Stimulated activated CD8-positive, alpha-beta memory T cell treated with anti-CD3 and anti-CD28 coated beads, Interleukin-15, amount 100 ng/mL, for 4 hours (primary cell): ENCODE measurements at places on chromosomes 5 and 9.

GRCh38 chr5:5014586-5015235, 125.4 kb upstream of the ADAMTS16 start:
- DNase-seq: no peak

- DNase-seq: no peak
These were observed 154.0 kb downstream of the GDNF start for GRCh38 chr5:37685816-37686215.

- no peak for DNase-seq
These were observed 4.4 kb downstream of the RC3H2 start for GRCh38 chr9:122900791-122901190.

DNA sequence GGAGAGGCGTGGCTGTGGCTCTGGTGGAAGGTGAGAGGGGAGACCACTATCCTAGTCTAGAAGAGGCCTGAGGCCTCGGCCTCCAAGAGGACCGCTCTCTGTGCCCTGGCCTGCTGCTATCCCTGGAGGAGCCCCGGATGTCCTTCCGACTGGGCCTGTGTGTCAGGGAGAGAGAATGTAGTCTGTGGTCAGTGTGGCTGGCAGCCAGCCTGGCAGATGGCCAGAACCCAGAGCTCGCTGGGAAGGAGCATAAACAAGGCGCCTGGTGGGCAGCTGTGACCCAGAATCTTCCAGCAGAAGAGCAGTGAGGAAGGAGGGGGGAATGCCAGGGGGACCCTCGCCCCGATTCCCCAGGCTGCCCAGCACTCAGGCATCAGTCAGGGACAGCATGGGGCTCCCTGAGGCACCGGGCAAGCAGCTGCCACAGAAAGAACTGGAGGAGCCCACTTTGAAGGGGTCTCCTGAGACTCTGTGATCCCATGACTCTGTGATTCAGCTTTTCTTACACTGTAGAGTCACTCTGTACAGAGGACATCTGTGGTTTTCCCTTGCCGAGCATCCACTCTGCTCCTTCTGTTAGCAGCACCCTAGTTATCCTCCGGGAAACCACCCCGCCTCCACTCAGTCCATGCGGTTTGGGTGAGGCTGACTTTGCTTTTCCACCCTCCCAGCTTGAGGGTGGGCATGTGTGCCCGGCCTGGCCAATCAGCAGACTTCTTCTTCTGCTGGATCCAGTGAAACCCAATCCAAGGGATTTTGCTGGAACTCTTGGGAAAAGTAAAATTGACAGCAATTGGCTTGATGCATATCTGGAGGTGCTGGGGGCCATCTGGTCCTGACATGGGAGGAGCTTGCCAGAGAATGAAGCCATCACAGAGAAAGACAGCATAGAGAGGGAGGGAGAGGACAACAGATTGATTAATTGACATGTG, 46.2 kb upstream of the PWWP2A start:
- no peak for DNase-seq

- no peak for DNase-seq
These were observed 321.6 kb downstream of the CEMIP2 start for GRCh38 chr9:71446473-71447411.

DNA sequence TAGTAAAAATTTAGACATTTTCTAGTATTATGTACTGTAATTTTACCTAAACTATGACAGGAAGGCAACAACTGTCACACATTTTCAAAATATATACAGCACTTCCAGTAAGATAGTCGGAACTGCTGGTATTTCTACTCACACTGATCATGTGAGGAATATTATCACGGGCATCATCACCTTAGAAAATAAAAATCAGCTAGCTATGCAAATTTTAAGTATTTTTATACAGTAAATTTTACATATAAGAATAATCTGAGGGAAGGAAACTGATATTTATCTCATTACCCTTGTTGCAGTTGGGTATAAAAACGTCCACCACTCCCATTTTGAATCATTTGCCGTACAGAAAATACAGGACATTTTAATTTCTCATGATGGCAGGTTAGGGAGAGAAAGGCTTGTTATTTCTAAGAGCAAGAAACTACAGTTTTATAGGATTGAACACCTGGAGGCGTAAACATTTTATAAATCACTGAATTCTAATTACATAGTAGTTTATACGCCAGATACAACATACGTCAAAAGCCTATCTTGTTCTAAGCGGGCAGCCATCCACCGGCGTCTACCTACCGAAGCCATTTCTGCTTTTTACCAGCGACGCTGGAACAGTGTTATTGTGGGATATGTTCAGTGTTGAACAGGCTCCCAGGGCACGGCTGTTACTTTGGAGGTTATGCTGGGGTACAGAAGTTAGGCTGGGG, 729 bp upstream of the TNPO1 start:
- no peak for DNase-seq

- no peak for DNase-seq
These were observed 19.1 kb upstream of the SNX2 start for GRCh38 chr5:122755783-122756182.

DNA sequence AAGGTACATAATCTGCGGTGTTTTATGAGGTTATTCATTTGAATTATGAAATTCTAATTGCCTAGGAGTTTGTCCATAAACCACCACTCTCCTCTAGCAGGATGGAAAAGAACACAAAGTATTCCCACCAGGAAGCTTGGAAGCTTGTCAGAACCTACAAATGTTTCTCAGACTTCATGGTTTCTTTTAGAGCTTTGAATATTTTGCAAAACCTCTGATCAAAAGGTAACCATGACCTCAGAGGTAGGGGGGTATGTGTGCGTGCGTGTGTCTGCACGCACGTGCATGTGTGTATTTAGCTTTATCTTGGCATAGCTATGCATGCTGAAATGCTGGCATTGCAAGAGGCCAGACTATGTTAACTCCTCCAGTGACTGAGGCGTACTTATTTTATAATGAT, 847.0 kb downstream of the TLE1 start:
- DNase-seq: no peak

GRCh38 chr5:127870914-127871313, 167.7 kb downstream of the CCDC192 start:
- DNase-seq: no peak

DNA sequence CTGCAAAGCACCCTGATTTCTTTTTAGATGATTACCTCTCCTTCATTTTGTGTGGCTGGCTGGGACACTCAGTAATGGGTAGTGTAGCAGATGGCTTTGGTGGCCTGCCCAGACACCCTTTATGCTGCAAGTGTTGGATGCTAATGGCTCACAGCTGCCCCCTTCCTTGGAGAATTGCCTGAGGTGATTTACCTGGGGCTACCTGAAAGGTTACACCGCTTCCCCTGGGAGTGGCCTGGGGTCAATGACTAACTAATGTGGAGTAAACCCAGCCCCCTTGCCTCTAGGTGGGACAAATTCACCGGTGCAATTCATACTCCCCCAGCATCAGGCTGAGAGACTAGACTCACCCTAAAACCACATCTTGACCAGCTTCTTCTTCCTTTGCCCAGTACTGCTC, 23.5 kb upstream of the HAND1 start:
- DNase-seq: no peak

GRCh38 chr5:73950441-73950873, 324.5 kb downstream of the ARHGEF28 start:
- no peak for DNase-seq

DNA sequence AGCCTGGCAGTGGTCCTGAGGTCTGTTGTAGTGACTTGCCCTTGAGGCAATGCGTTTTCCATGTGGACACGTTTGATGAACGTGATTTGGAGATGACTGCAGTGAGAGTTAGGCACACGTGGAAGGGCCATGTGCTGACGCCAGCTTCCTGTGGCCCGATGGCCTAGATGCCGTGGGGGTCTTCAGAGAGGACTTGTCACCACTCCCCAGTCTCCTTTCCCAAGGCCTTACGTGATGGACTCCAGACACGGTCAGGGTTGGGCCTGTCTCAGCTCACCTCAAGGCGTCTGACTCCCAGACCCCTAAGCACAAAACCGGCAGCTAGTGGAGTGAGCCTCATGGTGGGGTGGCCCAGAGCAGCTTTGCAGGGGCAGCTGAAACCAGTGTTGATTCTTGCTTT, 92.9 kb downstream of the ANGPTL2 start:
- no peak for DNase-seq

DNA sequence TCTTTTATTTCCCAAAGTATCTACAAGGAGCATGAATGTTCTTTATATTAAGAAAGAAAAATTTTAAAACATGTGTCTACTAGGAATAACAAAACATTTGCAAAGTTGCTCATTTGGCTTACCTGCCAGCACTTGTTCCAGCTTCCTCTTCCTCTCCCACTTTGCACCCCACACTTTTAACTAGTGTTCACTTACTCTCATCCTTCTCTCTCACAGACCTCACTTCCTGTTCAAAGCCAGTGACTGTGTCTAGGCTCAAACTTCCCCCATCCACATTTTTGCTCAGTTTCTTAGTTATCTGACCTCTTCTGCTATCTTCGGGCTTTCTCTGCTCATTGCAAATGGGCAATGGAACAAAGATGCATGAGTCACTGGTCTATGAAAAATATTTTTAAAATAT, 512.2 kb upstream of the ZNF462 start:
- no peak for DNase-seq

- DNase-seq: no peak
These were observed 309.5 kb downstream of the PDE4D start for GRCh38 chr5:59583810-59584562.

DNA sequence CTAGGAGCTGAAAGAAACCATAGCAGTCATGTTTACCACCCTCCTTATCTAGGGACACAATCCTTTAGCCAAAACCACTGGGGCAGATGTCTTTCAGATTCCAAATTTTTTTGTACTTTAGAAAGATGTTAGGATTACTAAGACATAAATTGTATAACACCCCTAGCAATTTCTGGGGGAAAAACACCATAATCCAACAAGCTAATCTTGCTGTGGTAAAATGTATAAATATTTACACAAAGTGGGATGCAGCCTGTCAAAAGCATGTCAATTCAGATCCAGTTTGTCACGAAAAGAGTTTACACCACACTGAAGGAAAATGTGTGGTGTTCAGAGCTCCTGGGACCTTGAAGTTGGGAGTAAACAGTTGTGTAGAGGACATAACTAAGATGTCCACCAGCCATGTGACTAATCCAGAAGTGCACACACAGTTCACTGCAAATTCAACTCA, 274.3 kb downstream of the ADAMTSL1 start:
- DNase-seq: no peak

GRCh38 chr9:6907772-6908381, 150.1 kb downstream of the KDM4C start:
- DNase-seq: no peak

- DNase-seq: no peak
These were observed 93.0 kb downstream of the FANCC start for GRCh38 chr9:95224376-95225019.

GRCh38 chr9:95457769-95458168, 59.0 kb downstream of the PTCH1 start:
- no peak for DNase-seq

- DNase-seq: no peak
These were observed 225.7 kb upstream of the KLF9 start for GRCh38 chr9:70639853-70640814.

- DNase-seq: no peak
These were observed 1.4 kb downstream of the NR6A1 start for GRCh38 chr9:124769549-124770358.

- no peak for DNase-seq
These were observed 56.1 kb downstream of the WWC1 start for GRCh38 chr5:168347368-168348083.

GRCh38 chr5:79774171-79774854, 84.7 kb downstream of the CMYA5 start:
- DNase-seq: no peak

GRCh38 chr5:305050-305449, 16.5 kb upstream of the AHRR start:
- DNase-seq: no peak

DNA sequence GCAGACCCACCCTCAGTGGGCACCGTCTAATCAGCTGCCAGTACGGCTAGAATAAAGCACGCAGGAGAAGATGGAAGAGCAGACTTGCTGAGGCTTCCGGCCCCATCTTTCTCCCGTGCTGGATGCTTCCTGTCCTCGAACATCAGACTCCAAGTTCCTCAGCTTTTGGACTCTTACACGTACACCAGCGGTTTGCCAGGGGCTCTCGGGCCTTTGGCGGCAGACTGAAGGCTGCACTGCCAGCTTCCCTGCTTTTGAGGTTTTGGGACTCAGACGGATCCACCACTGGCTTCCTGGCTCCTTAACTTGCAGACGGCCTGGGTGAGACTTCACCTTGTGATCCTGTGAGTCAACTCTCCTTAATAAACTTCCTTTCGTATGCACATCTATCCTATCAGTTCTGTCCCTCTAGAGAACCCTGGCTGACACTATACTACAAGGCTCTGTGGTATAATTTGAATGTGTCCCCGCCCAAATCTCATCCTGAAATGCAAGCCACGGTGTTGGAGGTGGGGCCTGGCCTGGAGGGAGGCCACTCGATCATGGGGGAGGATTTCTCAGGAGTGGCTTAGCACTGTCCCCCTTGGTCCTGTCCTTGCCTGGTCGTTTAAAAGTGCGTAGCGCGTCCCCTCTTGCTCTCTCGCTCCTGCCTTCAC, 31.1 kb upstream of the NRARP start:
- no peak for DNase-seq

DNA sequence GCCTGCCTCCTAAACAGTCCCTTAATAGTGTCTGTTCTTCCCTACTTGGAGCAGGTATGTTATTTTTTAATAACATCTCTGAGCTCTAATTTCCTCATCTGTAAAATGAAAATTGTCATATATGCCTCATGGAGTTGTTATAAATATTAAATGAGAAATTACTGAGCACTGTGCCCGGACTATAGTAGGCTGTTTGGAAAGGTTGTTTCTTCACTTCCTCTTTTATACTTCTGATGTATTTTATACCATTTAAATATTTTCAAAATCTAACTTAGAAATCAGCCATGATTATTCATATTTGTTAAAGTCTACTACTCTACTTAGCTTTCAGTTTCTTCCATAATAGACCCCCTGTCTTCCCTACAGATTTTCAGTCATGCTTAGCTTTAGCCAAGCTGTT, 30.5 kb upstream of the HAPLN1 start:
- DNase-seq: no peak

DNA sequence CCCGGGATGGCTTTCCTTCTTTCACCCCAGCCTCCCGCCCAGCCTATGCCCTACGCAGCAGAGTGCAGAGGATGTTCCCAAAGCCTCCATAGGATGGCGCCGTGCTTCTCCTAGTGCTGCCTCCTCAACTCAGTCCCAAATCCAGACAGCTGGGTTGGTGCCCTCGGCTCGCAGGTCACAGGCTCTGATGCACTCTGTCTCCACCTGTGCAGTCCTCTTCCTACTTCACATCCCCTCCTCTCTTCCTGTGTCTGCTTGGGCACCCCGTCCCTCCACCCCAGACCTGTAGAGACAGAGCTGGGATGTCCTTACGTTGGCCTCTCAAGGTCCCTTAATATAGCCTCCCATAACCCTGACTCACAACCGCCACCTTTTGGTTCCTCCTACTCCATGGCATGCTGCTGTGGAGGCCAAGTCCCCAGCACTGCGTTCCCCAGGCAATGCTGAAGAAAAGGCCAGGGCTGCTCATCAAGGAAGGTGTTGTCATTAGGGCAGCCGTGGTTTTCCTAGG, 314.4 kb downstream of the GADD45G start:
- no peak for DNase-seq

- no peak for DNase-seq
These were observed 816 bp downstream of the RBM18 start for GRCh38 chr9:122263699-122264349.

- no peak for DNase-seq
These were observed 25.7 kb upstream of the NR5A1 start for GRCh38 chr9:124532897-124533296.

- no peak for DNase-seq
These were observed 22.5 kb upstream of the PTGS1 start for GRCh38 chr9:122348288-122348777.

GRCh38 chr5:93582677-93583438, at the start of gene NR2F1:
Gene NR2F1 (plus strand): TSS chr5:93583222. CDS start chr5:93585024, 1,802 bp downstream.
- no peak for DNase-seq
